Renal cortex interstitium (tissue), 15 donors: ENCODE measurements at places on chromosomes 5 and 9. TPM values are rescaled to one million over a fixed set of nuclear protein-coding genes. Genes with fewer than 3 reads are reported as not detected.

DNA sequence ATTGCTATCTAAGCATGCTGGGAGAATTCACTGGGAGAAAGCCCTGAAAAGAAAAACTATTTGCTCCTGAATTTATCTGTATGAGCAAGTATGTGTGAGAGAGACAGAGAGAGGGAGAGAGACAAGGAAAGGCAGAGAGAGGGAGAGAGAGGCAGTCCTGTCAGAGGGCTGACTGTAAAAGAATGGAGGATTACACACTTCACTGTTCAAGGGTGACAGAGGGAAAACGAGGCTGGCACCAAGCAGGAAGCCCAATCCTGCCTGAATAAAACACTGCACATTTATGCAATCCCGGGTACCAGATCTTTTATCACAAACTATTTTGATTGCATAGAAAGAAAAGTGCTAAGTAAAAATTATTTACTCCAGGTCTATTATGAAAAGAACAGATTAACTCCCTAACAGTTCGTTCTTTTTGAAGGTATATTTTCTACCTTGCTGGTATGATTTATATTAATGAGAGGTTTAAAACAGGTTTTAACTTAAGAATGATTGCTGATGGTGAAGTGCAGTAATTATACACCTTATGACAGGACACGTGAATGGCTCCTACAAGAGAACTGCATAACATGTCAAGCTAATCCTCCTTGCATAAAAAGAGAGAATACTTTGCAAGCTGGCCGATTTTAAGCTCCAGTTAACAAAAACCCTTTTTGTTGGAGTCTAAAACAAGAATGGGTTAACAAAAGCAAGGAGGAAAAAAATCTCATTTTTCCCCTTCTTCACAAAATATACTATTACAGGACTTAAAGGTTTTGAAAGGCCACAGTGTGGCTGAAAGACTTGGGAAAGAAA is 82.5 kb downstream of the NFIB start:
- DNase-seq = no peak

GRCh38 chr9:87266697-87267096 is 231.0 kb upstream of the DAPK1 start:
- no peak for DNase-seq

GRCh38 chr9:137462986-137463930 is 4.1 kb upstream of the NSMF start:
- DNase-seq = no peak

DNA sequence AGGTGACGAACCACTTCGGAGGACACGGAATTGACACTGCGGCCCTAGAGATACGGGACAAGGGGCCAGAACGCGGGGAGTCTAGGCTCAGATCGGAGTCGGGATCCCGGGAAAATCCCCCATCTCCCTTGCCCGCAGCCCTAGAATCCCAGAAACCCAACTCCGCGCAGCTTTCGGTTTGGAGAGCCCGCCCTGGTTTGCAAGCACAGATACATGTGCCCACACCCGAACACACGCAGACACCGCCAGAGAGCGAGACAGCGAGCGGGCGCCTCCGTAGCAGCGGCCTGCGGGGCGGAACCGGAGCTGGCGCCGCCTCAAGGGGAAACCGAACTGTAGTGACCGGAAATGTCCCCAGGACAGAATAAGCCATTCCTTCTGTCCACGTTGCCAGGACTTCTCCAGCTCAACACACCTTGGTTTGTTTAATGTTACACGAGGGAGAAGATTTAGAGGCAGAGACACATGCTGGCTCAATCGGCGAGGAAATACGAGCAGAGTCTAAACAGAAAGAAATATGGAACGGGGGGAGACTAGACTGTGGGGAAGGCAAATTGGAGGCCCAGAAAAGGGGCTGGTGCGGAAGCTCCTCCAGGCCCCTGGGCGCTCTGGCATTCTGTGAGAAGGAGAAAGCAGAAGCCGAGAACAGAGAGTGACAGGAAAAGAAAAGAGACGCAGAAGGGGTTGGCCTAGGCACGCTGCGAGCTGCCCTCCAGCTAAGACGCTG is 2.9 kb upstream of the PAX5 start:
- DNase-seq = no peak

DNA sequence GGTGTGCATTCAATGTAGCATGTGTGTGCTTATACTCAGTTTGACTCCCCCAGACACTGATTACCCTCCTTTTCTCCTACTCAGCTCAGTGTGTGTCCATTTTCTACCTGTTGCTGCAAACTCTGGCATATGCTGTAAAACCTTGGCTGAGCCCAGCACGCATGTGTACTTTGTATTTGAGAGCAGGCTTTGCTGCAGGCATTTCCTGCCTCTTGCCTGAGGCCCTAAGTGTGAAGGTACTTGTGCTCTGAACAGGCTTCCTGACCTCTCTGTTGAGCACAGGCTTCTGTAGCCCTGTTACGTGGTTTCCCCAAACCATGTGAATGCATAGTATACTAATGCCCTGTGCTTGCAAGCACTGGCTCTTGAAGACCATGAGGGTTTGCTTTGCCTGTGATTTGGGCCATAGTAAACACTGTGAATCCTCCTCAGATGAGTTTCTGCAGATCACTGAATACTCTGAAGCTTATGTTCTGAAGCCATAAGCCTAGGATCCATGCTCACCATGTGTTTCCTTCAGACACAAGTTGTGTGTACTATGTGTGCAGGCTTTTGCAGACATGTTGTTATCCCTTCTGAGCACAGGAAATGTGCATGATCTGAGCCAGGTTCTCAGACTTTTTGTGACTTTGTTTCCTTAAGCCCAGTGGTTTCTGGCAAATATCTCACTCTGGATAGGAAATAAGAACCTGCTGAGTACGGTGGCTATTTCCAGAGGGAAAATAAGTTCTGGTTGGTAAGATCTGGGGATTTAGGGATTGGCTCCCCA is 124.9 kb upstream of the RUSC2 start:
- DNase-seq = no peak

DNA sequence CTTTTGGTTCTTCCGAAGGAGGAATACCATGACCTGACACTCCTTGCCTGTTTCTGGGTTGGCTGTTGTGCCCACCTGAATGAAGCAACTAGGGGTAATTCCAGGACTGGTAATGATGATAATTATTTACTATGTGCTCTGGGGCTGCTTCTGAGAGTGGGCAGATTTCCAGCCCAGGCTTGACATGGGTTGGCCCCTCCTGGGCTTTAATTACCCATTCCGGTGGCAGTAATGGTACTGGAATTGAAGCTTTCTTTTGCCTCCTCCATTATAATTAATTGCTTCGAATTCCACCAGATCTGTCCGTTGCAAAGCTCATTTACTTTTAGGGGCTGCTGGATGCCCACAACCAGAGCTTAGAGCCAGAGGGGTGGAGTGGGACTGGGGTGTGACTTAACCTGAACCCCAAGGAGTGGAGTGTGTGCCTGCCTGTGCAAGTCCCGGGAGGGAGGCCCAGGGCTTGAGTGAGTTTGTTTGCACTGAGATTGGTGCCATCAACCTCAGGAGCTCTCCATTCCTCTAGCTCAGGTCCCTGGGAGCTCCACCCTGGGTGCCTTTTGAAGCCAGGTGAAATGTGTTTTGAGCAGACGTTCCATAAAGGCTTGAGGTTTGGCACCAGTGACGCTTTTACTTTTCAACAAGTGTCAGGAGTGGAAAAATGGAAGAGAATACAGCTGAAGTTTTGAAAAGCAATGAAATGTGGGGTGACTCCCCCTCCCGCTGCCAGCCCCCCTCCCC is 214.6 kb downstream of the PDZD2 start:
- DNase-seq = no peak

- no peak for DNase-seq
Measured at GRCh38 chr9:5786370-5787127, 46.4 kb downstream of the ERMP1 start.

Gene FSTL4
- polyA plus RNA-seq = 0.42 TPM

DNA sequence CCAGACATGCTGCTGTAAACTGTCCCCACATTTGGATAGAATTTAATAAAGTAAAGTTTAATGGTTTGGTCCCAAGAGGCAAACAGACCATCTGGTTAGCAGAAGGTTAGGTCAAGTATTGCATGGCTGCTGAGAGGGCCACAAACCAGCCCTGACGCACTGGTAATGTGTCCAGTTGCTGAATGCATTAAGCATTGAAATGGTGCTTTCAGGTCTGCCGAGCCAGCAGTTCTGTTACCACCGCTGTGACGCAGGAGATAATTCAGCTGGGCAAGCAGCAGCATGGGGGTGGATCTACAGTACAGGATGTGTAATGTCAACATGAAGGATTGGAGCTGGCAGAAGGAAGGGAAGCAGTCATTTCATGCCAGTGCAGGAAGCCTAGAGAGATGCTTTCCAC is 16.0 kb downstream of the ZNF462 start:
- DNase-seq = peak; percentile 73

Gene KCNV2
- not detected for polyA plus RNA-seq
